ENCODE measurements at places on chromosomes 1 and 21.

- peak; percentile 11 for DNase-seq
Measured at GRCh38 chr1:29341936-29342335, 105.6 kb downstream of the PTPRU start.

DNA sequence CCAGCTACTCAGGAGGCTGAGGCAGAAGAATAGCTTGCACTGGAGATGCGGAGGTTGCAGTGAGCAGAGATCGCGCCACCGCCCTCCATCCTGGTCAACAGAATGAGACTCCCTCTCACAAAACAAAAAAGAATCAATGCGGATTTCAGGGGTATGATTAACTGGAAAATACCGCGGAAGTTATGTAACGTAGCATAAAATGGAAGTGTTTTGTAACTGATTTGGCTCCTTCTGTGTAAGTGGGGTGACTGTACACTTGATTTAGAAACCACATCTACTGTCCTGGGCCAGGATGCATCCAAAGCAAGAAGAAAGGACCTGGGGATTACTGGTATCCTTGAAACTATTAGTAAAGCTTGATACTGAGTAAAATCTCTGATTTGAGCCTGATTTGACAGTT is 3.1 kb upstream of the VAMP4 start:
- DNase-seq: no peak

DNA sequence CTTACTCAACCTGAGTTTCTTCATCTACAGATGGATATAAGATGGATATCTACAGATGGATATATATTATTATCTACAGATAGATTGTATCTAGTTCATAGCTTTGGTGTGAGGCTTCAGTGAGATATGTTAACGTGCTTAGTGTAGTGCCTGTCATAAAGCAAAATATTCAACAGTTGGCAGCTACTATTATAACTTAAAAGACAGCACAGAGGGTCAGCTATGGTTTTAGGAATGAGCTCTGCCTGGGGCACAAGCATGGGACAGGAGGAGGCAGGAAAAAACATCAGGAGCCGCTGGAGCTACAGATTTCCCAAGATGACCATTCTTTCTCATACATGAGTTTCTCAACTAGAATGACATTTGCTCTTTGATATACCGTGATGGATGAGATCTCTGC is 1.3 kb upstream of the CYB5R1 start:
- DNase-seq: no peak

GRCh38 chr1:15848929-15849774 is 1.6 kb downstream of the SPEN start:
- DNase-seq: peak; percentile 85

- no peak for DNase-seq
Measured at GRCh38 chr1:10432910-10433700, 2.9 kb downstream of the CENPS start.

DNA sequence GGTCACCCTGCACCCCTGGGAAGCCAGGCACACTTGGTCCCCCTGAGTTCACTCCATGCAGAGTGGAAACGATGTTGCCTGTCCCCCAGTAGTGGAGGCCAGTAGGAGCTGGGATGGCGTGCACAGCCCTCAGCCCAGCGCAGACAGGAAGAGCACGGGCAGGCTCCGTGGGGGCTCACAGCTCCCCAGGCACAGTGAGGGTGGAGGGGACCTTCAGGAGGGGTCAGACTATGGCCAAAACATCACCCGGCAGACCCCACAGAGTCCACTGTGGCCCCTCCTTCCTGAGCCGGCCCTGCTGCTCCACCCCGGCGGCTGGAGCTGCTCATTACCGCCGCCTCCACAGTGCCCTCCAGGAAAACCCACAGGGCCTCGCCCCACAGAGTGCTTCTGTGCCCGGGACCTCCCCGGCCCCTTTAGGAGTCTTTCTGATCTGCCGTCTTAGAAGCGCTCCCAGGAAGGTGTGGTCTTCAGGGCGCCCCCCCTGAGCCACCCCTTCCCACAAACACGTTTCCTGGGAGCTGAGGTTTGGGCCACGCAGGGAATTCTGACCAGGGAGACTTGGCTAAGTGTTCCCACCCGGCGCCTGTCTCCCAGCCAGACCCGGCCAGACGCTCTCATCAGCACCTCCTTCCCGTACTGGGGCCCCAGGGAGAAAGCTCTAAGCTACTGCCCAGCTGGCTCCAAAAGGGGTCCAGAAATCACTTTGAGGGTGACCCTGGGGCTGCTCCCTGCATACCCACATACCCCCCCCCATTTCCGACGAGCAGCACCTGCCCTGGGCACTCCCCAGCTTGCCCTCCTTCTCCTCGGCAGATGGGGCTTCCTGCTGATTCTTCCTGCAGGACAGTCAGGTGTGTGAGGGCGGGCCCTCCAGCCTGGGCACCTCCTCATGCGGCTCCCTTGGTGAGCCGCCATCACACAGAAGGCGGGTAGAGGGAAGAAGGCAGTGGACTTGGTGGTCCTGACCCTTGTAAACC is 38.8 kb downstream of the RIPK4 start:
- no peak for DNase-seq

- no peak for DNase-seq
Measured at GRCh38 chr1:185776522-185776921, 42.3 kb downstream of the HMCN1 start.

DNA sequence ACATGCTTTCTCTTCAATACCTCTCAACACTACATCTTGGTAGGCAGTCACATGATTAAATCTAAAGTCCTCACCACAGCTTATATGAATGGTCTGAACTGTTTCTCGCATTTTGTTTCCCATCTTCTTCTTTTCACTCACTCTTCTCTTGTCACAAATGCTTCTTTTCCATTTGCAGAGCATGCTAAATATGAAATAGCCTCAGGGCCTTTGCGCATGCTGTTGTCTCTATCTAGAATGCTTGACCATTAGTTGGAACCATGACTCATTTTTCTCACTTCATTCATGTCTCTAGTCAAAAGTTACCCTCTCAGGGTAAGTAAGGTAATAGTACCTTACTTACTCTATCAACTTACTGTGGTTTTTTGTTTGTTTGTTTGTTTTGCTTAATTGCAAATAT is 239.7 kb downstream of the PTPRC start:
- DNase-seq: no peak

DNA sequence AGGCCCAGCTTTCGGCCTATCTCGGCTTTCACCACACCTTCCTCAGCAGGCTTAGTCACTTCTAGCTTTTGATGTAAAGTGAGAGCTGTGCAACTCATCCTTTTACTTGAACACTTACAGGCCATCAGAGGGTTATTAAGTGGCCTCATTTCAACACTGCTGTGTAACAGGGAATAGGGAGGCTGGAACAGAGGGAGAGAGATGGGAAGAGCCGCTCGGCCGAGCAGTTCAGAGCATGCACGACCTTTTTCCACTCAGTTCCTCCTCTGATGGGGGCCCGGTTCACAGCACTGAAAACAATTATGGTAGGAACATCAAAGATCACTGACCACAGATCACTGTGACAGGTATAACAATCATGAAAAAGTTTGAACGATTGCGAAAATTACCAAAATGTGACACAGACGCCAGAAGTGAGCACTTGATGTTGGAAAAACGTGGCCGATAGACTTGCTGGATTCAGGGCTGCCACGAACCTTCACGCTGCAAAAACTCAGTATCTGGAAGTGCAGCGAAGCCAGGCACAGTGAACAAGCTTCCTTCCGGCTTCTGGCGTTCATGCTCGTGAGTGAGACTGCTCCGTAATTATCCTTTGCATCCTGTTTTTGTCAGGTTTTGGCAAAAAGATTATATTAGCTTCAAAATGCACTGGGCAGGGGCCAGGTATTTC is 28.6 kb downstream of the AGPAT3 start:
- no peak for DNase-seq

DNA sequence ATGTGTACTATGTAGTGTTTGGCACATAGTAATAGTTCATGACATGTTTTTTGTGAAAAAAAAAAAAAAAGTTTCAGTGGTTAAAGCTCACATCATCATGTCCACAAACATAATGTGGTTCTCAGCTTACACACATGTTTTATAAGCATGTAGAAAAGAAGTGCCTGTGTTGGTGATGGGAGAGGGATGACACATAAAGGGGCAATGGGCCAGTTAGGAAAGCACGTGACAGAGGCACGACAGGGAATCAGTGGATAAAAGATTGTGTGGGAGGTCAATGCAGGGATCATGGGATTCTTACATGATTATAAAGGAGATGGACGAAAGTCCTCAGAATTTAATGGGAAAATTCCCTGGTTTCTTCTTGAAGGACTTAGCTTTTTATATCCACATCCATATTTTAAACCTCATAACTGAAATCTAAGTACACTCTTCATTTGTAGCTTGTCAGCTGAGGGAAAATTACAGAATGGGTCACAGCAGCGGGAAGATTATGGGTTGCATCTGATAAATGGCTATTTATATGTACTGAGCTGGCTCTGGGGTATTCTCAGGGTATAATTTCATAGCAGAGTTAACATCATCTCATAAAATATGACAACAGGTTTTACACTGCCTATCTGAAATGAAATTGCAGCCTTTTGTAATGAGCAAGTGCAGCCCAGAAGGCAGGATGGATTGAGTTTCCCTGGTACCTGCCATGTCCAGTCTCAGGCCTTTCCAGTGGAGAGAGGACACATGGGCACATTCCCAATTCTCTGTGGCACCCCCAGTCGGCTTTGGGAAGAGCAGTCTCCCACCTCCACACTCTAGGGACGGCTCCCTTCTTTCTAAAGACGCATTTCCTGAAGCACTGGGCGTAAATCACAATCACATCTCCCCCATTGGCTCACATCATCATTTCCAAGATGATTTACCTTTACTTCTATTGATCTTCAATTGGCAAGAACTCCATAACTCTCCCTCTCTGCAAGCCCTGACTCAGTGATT is 42.3 kb upstream of the NHLH2 start:
- DNase-seq: no peak

DNA sequence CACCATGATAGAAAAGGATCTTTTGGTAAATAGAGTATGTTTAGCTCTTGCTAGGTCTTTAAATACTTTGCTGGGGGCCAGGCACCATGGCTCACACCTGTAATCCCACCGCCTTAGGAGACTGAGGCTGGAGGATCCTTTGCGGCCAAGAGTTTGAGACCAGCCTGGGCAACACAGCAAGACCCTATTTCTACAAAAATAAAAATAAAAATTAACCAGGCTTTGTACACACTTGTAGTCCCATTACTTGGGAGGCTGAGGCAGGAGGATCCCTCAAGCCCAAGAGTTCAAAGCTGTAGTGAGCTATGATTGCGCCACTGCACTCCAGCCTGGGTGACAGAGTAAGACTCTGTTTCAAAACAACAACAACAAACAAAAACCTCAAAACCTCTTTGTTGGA is 1.1 kb upstream of the KCNE2 start:
- DNase-seq: no peak

DNA sequence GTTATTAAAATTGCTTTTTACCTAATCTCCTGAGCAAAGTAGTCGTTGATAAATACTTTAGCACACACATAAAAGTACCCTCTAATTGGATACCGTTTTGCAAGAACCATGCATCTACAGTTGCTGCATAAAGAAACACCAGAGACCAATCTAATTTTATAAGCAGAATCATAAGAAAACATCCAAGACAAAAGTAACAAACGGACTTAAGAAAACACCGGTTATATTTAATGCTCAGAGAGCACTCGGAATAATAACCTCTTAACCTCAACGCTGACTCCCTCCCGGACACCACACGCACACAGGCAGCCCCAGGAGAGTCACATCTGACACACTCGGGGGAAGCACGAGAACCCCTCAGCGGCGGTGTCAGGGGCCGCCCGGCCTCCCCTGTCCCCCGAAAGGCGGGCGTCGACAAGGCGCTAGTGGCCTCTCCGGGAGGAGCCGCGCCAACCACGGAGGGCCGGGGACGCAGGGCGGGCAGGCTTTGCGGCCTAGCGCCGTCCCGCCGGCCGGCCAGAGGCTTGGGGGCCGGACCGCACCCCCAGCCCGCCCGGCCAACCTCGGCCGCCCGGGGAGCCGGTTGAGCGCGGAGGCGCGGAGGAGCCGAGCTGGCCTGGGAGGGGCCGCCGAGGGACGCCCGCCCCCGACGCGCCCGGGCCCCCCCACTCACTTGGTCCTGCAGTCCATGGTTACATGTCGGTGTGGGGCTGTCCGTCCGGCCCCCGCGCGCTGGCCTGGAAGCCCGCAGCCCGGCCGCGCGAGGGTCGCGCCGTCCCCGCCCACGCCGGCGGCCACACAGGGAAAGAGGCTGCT is 606 bp downstream of the DENND1B start:
- DNase-seq: peak; percentile 3

DNA sequence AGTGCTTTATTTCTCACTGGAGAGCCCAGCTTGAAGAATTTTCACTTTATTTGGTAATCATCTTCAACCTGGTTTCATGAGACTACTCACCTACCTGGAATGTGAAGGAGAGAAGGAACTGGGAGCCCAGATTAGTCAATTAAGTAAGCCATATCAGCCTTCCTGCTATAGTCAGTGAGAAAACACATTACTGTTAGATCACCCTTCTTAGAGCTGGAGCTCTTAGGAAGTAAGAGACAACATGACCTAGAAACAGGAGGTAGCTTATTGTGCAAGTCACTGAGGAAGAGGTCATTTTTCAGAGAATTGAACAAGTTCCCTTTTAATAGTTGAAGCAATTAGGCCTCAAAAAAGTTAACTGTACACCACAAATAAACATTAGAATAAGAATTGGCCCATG is 49.2 kb upstream of the TEKT2 start:
- DNase-seq: no peak

- DNase-seq: no peak
Measured at GRCh38 chr1:219265026-219265515, 91.4 kb downstream of the LYPLAL1 start.

GRCh38 chr1:104933846-104934245 is 1184.1 kb downstream of the AMY1C start:
- no peak for DNase-seq

GRCh38 chr1:183806125-183806524 is 1.2 kb downstream of the RGL1 start:
- no peak for DNase-seq

DNA sequence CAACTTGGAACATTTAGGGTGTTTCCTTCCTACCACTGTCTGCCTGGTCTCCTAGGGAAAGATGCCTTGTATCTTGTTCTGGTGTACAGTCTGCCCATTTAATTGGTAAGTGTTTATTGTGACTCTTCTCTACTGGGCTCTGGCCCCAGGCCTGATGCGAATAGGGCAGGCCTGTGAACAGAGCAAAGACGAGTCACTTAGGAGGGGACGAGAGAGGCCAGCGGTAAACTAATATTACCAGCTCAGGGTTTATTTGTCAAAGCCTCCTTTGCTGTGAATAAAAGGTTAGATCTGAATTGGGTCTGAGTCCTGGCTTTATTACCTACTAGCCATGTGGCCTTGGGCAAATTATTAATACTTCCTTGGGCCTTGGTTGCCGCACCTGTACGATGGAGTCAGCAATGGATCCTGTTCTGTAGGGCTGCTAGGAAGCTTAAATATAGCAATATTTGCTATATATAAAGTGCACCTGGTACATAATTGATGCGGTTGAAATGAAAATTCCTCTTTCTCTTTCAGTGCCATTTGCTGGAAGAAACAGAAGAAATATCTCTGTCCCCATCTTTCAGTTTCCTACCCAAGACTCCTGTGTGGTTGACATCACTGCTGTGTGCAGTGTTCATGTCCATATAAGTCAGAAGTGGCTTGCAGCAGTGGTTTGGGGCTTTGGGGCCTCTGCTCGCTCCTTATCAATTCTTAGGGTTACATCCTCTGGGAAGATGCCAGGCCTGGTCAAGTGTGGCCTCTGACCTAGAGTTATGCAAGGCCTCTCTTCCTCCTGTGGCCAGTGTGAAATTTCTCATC is 32.4 kb downstream of the MAPKAPK2 start:
- no peak for DNase-seq

- no peak for DNase-seq
Measured at GRCh38 chr1:213905344-213905743, 82.4 kb upstream of the PROX1 start.

GRCh38 chr1:182668521-182669054 is 15.8 kb downstream of the RGS8 start:
- no peak for DNase-seq

GRCh38 chr1:119327450-119328155 is 41.0 kb upstream of the HAO2 start:
- DNase-seq: peak; percentile 41

Data from SK-N-DZ (cell line).